GM04503 (cell line): ENCODE measurements at places on chromosomes 11 and 22.
A peak's percentile ranks its signal among the peaks of the same experiment; 100 is the strongest.

DNA sequence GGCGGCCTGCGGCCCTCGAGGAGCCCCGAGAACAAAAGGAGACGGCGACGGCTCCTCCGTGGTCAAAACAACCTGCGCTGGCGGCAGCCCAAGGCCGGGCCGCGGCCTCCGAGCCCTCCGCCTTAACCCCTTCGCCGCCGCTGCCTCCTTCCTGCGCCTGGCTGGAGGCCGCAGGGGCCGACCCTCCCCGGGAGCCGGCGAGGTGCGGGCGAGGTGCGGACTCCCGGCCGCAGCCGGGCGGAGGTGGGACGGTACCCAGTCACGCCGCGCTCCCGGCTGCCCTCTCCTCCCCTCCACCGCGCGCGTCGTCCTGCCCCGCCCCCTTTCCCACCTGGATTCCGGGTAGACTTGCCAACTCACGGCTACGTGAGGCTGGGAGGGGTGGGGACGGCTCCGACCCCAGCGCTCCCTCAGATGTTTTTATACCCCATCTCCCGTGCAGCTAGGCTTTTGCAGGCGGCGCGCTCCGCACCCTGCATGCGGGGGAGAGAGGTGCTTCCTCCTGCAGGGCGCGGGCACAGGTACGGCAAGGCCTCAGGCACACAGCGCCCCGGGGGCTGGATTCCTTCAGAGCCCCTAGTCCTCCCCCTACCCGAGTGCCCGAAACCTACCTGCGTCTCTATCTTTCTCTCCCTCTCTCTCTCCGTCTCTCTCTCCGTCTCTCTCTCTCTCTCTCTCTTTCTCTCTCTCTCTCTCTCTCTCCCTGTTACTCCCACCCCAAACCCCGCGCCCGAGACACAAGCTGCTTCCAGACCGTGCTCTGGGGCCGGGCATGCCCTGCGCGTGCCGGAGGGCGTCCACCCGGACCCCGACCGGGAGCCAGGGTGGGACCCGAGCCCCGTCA, 2.0 kb downstream of the PDGFB start:
- no peak for DNase-seq

DNA sequence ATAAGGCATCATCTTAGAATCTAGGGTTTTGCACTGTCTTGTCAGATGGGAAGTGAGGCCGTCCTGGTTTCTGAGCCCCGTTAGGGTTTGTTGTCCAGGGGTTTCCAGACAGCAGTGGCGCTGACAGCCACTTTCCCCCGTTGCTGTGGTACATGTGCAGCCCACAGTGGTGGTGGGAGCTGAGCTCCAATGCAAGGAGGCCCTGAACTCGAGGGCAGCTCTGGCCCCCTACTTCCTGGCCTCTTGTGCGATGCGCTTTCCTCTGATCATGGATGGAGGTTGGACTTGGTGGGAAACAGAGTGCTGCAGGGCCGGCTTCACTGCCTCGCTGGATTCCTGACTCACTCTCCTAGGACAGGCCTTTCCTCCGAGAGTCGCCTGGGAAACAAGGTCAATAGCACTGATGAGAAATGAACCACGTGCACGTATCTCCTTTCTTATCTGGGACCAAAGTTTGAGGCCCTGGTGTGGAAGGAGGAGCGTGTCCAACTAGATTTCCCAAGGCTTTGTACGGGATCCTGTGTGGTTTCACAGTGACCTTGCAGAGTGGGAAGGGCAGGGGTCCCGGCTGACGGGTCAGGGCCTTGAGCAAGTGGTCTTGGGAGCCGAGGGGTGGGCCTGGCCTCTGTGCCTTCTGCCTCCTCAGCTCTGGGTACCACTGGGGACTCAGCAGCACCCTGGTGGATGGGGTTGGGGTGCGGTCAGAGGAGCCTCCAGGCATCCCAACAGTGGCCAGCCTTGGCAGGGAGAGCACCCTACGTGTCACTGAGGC, 3.7 kb downstream of the PHRF1 start:
- no peak for DNase-seq

DNA sequence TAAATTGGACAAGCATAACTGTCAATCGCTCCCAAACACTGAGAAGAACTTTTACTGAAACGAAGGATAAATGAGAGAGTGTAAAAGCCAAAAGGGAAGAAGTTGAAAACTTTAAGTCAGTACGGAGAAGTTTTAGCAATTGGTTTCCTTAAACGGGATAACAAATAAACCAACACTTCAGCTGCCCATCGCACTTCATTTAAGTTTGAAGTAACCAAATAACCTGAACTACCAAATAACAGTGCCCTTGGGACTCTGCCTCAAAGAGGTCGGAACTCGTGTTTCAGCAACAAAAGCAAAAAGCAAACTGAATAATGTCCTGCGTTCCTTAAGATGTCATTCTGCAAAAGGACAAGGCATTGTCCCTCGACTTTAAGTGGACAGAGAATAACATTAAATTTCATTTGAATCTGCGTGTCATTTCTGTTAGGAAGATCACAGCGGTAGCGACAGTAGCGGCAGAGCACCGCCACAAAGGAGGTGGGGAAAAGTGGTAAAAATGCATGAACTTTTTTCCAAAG, 127.0 kb upstream of the C11orf58 start:
- no peak for DNase-seq

DNA sequence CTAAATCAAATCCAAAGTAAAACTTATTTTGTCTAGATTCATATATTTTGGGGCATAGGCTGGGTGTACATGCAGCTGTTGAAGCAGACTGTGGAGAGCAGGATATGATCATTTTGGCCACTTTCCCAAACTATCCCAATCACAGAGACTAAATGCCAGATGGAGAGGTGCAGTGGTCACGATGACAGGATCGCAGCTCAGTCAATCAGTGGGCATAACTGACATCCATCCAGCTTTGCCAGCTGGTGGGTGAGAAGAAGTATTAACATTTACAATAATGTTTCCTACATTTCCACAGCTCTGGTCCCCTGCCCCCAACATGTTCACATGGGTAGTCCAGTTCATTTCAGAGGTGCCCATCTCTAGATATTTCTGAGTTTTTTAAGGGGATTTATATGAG, 255.5 kb upstream of the SESN3 start:
- DNase-seq, result no peak

- DNase-seq, result no peak
Observed at GRCh38 chr11:46240861-46241260, 36.6 kb upstream of the CREB3L1 start.

DNA sequence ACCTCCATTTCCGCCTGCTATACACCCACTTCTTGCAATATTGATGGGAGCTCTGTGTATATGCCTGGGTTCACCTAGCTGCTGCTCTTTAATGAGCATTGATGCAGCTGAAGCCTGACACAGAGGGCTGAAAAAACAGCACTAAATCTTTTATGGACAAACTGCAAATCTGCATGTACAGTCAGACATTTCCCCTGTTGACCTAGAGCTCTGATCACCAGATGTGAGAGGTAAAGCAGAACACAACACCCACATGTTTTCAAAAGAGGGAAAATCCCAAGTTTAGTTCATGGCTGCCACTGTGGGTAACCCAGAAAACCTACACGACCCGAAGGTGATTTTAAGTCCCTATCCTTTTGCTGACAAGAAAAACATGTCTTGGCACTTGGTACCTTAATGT, 303.0 kb upstream of the PITPNB start:
- DNase-seq, result no peak

GRCh38 chr11:59079086-59079485, 7.0 kb upstream of the GLYATL1B start:
- no peak for DNase-seq

DNA sequence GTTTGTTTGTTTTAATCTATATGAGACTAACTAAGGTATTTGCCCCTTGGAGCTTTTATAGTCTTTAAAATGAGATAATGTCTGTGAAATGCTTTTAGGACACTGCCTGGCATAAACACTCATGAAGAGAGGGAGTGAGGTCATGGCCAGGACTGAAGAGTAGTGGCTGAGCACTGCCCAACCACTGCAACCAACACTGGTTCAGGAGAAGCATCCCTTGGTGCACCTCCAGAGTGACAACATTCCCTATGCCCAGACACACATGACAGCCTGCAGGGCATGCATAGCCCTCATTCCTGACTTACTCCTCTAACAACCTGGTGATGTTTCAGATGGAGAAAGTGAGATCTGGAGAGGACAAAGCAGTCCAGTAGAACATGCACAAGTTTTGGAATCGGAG, 36.1 kb downstream of the ME3 start:
- no peak for DNase-seq

- peak; percentile 34 for DNase-seq
Observed at GRCh38 chr11:123590296-123590912, 64.0 kb downstream of the SCN3B start.

DNA sequence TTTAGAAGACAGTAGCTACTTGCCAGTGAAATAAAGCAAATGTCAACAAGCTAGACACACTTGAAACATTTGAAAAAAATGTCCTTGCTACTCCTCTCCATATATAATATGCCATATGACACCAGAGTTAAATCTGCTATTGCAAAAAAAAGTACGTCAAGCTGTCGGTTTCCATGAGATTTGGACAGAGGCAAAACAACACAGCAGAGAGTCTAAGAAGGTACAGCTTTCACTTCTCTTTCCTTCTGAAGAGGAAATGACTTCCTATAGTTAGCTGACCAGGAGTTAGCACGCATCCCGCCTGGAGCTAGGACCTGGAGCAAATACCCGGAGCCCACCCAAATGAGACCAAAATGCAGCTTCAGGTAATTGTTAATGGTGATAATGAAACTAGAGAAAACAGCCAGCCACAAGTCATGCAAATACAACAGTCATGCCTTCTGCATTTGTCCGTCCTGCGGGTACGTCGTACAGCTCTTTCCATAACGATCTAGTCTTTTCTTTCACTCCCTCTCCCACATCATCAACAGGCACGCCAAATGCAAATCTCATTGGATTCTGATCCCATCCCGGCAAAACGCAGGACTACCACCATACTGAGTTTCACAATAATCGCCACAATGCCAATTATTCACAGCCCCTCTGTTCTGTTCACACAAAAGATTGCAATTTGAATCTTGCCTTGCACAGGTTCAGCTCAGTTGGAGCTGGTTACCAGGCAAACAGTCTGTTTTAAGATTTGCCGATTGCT, 395.0 kb upstream of the CCDC90B start:
- no peak for DNase-seq

DNA sequence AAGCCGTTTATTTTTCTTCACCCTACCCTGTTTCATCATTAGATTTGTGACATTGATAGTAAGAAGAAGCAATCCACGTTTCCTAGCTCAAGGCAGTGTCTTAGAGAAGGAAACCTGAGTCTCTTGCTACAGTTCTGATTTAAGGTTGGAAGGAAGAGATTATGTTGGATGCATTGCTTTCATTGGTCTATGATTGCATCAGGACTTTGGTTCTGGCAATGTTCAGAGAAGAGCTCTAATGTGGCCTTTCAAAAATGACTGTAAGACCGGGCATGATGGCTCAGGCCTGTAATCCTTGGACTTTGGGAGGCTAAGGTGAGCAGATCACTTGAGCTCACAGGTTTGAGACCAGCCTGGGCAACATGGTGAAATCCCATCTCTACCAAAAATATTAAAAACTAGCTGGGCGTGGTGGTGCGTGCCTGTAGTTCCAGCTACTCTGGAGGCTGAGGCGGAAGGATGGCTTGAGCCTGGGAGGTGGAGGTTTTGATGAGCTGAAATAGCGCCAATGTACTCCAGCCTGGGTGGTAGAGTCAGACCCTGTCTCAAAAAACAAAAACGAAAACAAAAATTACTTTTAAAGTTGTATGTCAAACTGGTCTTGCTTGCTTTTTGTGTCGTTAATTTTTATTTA, 4.1 kb downstream of the NUCB2 start:
- no peak for DNase-seq

GRCh38 chr22:20615021-20615420, 107.6 kb downstream of the MED15 start:
- no peak for DNase-seq

GRCh38 chr11:22922672-22923071, 62.4 kb upstream of the CCDC179 start:
- no peak for DNase-seq

GRCh38 chr11:17294033-17294432, 17.5 kb downstream of the NUCB2 start:
- no peak for DNase-seq

DNA sequence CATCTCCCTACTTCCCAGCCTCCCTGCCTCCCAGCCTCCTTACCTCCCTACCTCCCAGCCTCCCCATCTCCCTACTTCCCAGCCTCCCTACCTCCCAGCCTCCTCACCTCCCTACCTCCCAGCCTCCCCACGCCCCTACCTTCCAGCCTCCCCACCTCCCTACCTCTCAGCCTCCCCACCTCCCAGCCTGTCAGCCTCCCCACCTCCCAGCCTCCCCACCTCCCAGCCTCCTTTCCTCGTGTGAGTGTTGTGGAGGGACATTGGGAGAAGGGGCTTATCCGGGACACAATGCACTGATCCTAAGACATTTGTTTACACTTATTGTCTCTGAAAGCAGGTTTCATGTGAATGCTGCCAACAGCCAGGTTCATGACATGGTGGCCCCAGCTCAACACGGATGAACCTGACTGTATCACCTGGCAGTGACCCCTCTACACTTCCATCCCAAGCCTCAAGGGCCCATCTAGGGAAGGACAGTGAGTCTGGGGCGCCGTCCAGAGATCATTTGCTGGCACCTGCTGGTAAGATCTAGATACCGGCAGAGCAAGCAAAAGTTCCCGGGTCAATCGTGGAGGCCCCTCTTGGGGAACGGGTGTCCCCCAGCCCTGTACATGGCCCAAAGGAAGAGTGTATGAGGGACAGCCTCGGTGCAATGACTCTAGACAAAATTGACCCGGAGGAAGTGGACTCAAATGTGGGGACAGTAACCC, 34.5 kb upstream of the TH start:
- no peak for DNase-seq

DNA sequence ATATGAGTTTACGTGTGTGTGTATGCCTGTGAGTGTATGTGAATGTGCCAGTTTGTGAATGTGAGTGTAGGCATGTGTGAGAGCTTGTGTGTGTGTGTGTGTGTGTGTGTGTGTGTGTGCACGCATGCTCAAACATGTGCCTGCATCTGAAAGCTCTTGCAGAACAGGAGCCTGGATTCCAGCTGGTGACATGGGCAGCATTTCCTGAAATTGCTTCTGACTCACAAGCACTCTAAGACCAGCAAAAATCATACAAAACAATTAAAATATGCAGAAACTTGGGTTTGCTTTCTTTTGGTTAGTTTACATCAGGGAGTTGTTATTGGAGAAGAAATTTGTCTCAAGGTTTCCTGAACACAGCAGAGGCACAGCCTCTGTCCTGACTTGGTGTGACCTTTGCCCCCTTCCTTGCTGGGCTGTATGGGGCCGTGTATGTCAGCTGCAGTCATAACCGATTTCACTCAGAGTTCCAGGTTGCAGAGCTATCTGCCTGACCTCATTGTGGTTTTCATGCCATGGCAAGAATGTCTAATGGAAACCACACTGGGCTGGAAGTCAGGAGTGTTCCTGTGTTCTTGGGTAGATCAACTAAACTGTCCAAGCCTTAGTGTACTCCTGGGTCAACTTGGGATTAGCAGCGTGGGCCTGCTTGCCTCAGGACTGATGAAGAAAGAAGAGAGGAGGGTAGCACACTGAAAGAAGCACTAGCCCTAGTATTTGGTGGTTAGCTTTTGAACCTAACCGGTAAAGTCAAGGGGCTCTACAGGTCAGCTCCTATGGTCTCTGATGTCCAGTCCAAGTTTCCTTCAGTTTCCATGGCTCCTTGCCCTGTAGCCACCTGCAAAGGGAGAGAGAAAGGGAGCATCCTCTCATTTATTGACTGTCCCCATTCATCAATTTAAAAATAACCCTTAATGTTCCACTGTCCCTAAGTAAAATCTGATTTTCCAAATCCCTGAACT, 143.7 kb downstream of the SNX19 start:
- DNase-seq, result peak; percentile 94
